NCI-H2081 treated with DMSO at 0.1 percent for 48 hours (cell line): ENCODE measurements at places on chromosomes 16 and 17.

DNA sequence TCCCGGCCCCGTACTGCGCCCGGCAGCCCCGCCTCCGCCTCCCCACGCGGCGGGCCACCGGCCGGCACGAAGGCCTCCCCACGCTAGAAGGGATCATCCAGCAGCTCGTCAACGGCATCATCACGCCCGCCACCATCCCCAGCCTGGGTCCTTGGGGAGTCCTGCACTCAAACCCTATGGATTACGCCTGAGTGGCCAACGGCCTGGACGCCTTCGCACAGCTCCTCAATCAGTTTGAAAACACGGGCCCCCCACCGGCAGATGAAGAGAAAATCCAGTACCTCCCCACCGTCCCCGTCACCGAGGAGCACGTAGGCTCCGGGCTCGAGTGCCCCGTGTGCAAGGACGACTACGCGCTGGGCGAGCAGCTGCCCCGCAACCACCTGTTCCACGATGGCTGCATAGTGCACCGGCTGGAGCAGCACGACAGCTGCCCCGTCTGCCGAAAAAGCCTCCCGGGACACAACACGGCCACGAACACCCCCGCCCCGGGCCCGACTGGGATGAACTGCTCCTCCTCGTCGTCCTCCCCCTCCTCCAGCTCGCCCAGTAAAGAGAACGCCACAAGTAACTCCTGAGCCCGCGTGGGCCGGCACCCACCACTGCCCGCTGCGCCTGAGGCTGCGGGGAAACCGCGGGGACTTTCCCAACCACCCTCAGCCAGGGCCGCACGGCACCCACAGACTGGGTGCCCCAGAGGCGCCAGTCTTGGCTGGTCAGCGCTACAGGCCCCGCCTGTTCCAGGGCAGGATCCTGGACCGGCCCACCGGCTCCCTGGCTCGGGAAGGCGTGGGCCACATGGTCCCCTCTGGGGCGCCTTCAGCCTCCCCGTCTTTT, 39.0 kb upstream of the AKAP1 start:
- no peak for DNase-seq

DNA sequence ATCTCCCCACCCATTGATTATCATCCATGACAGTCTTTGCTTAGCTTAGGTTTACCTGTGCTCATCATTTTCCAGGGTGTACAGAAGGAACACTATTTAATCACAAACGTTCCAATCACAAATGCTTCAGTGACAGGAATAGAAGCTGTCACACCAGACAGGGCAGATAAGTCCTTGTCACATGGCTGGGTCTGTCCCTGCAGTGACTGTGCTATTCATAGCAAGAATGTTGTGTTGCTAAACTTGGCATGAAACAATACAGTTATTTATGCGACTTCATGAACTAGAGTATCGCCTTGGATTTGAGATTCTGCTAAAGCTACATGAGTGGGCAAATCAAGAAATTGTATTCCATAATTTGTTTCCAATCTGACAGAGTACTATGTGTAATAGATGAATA, 108.4 kb downstream of the CDH13 start:
- no peak for DNase-seq

GRCh38 chr17:47808830-47809480, 12.6 kb downstream of the OSBPL7 start:
- no peak for DNase-seq

- DNase-seq = no peak
These were observed 18.7 kb upstream of the KRT24 start for GRCh38 chr17:40722241-40722640.

GRCh38 chr17:76179496-76180467, 38.7 kb upstream of the FOXJ1 start:
- DNase-seq = no peak

DNA sequence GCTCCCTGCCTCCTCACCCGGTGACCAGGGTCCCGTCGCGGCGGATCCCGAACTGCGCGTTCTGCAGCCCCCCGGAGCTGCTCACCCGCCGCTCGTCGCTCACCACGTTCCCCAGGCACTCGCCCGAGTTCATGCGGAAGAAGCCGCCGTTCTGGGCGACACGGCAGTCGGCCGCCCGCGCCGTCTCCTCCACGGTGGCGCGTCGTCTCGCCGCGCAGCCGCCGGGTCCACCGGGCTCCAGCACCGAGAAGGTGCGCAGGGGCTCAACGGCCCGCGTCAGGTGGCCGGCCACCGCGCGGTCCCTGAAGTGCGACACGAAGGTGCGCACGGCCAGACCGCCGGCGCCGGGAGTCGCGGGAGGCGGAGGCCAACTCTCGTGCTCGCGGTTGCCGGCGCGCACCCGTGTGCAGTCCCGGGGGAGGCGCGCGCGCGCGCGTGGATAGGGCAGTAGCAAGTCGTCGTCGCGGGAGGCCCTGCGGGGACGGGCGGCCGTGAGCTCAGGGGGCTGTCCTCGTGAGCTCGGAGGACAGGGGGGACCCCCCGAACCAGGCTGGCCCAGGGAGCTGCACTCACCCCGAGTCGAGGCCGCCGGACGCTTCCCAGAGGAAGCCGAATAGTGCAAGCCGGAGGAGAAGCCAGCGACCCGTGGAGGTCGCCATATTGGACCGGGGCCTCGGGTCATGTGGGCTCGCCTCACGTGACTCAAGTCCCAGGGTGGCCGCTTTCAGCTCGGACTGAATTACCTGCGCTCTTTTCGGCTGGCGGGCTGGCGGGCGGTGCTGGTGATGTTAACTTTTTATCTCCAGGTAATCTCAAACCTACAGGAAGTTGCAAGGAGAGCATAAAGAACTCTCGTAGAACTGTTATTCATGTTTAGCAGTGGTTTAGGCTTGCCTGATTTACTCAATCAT, at the start of gene NAGPA:
Gene NAGPA (minus strand): TSS at position 680 of the 911 bp plus-strand sequence. CDS start 21 bp downstream, at position 659.
- peak; percentile 10 for DNase-seq

GRCh38 chr17:58338841-58339754, 10.5 kb upstream of the TSPOAP1 start:
- DNase-seq = no peak
